Lung microvascular endothelial cell (primary cell): ENCODE measurements at places on chromosomes 16 and 17. TPM values are rescaled to one million over a fixed set of nuclear protein-coding genes. Genes with fewer than 3 reads are reported as not detected.

DNA sequence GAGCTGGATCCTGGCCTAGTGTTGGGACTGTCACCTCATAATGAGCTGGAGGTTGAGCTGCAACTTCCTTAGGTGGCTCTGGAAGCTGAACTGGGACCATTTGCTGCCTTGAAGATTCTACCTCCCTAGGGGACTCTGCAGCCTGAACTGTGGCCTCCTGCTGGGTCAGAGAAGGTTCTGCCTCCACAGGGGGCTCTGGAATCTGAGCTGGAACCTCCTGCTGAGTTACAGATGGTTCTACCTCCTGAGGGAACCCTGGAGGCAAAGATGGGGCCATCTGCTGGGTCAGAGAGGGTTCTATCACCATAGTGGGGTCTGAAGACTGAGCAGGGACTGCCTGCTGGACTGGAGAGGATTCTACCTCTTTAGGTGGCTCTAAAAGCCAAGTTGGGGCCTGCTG lies 46.6 kb upstream of the NF1 start:
- no peak for DNase-seq

DNA sequence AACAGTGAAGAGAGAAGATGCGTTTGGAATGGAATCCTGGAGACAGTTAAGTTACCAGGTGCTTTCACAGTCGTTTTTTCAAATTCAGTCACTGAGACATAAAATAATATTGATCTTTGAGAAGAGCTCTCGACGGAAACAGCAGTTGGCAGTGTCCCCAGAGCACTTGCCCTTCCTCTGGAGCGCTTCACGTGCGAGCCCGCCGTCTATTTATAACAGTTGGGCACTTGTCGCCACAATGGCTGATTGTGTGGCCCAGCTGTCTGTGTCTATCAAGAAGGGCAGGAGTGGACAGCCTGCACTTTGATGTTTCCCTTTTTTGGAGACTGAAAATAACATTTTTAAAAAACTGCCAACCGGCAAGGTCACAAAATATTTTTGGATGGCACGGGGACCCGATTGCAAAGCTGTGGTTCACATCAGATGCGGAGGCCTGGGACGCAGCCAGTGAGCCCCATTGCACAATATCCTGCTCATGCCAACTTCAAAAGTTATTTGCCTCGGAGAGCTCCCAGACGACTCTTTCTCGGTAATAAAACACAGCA lies 62.9 kb downstream of the ADCY9 start:
- peak; percentile 49 for DNase-seq

DNA sequence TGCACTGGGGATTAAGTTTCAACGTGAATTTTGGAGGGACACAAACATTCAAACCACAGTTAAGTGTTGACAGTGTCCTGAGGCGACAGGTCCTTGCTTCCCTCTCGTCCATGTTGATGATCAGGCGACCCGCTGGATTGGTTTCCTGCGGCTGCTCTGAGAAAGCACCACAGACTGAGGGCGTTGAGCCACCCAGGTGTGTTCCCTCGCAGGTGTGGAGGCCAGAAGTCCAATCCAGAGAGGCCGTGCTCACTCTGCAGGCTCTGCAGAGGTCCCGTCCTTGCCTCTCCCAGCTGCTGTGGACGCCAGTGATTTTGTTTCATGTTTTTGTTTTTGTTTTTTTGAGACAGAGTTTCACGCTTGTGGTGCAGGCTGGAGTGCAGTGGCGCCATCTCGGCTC lies 22.4 kb upstream of the CBX2 start:
- DNase-seq = no peak

DNA sequence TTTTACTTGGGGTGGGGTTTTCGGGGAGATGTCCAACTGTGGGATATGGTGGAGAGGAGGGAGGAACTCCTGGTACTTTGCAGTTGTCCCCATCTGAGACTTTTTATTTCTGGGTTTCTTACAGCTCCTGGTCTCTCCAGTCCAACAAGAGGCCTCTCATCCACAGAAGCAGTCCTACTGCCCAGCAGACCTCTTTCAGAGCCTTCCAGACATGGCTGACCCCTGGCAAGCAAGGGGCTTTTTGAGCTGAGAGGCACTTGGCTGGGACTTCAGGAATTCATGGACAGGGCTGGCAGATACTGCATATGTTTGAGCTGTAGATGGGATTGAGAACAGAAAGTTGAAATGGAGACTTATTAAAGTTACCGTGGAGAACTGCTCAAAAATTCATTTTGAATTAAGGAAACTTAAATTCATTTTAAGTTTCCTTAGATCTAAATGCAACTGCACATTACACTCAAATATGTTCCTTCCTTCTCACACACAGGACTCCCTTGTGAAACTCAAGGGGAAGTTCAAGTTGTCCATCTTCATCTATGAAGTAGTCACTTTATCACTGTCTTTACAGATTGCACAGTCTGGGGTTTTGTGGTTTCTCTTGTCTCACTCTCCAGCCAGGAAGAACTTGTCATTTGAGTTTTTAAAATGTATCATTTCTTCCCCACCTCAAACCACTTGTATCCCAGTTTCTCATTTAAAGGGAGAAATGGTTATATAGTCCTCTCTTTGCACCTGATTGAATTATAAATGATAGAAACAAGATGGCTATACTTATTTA lies 1.1 kb downstream of the LASP1NB start:
- no peak for DNase-seq

DNA sequence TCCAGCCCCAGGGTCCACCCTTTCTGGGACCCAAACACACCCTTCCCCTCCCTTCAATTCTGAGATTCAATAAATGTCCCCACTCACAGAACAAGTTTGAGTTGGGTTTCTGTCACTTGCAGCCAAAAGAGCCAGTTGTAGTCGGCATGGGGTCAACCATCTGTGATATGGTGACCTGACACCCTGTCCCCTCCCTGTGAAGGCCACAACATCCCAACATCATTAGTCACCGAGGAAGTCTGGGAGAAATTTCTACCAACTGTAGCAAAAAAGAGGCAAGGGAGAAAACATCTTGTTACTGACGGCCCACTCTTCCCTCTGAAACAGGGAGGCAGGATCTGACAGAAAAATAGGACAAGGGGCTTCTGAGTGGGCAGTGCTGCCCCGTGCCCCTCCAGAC lies 638 bp upstream of the LYZL6 start:
- no peak for DNase-seq

- DNase-seq = no peak
These were observed 8.1 kb upstream of the PSMC5 start for GRCh38 chr17:63819131-63819530.

DNA sequence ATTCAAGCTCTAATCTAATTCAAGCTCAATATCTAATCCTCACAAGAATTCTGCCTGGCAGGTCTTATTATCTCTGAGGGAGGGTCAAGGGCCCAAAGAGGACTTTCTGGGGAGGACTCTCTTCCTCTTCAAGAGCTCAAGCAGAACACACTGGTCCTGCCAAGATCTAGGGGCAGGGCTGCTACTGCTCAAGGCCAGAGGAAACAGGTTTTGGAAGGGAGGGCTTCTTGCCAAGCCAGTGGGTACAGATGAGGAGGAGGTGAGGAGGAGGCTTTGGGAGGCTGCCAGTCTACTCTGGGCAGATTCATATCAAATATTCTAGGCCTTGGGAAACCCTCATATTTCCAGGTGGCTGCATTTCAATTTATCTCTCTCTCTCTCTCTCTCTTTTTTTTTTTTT lies 51.8 kb upstream of the IL34 start:
- DNase-seq = no peak

DNA sequence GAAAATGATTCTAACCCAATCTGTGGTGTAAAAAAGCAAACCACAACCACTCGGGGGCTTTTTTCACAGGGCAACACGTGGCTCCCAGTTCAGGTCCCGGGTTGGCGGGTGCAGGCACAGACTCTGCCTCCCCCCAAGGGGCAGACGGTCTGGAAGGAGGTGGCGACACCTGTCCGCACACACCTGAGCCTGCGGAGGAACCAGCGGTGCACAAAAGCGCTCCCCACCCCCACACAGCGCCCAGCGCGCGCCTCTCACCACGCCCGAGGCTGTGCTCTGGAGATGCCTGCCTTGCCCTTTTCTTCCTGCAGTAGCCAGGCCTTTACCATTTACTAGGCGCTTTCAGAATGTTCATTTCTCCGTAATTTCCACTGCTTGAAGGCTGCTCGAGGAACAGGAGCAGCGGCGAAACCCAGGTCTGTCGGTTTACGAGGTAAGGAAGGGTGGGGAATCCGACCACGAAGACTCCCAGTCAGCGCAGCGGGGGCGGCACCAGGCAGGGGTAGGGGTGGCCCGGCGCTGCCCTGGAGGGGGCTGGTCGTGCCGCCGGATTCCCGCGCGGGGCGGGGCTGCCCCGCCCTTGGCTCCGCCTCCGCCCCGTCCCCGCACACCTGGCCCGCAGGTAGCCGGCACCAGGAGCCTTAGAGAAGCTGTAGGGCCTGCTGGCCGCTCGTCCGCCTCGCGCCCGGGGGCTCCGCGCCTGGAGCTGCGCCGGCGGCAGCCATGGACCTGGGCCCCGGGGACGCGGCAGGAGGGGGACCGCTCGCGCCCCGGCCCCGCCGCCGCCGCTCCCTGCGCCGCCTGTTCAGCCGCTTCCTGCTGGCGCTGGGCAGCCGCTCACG lies at the start of gene USP43:
USP43 (plus strand) TSS at position 608 of the 842 bp plus-strand sequence; CDS start at position 724, 116 bp downstream.
- no peak for DNase-seq

DNA sequence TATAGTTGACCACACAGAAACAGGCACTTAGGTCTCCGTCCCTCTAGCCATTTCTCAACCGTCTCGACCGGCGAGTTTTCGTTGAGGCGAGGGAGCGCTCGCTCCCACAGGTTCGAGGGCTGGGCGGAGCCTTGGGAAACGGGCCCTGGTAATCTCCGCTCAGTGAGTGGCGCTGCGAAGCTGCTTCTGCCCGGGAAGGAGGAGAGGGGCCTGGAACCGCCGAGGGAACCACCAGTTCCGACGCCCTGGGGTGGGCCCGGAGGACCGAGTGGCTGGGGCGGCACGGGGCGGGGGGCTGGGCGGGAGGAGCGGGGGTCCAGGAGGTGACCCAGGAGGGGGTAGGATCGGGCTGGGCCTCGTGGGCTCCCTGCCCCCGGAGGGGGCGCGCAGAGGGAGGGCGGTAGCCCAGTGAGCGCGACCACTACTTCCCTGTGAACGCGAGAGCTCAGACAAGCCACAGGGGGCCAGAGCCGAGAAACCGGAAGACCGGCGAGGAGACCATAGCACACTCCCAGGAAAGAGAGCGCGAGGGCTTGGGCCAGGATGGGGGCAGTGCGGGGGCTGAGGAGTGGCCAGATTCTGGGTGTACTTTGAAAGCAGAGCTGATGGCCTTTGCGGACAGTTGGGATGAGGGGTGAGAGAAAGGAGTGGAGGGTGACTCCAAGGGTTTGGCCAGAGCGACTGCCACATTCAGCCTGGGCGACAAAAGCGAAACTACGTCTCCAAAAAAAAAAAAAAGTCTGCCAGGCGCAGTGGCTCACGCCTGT lies 29.9 kb upstream of the ARL4D start:
- peak; percentile 75 for DNase-seq

DNA sequence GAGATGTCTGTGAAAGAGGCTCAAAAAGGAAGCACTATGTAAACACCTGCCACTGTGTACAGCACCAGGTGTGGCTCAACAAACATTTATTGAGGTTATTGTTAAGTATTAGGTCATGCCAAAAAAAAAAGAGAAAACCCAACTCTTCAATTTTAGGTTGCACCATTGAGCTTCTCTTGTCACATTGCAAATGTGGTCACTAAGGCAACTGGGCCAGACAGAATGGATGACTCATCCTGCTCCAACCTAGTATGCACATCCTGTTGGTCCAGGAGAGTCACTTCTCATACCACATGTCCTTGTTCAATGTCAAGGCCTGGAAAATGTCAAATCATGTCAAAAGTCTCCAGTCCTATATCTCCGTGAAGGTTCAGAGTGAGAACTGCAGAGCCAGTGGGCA lies 25.0 kb downstream of the HOXB1 start:
- DNase-seq = peak; percentile 95

- no peak for DNase-seq
These were observed 17.1 kb upstream of the RNPS1 start for GRCh38 chr16:2284797-2285576.

DNA sequence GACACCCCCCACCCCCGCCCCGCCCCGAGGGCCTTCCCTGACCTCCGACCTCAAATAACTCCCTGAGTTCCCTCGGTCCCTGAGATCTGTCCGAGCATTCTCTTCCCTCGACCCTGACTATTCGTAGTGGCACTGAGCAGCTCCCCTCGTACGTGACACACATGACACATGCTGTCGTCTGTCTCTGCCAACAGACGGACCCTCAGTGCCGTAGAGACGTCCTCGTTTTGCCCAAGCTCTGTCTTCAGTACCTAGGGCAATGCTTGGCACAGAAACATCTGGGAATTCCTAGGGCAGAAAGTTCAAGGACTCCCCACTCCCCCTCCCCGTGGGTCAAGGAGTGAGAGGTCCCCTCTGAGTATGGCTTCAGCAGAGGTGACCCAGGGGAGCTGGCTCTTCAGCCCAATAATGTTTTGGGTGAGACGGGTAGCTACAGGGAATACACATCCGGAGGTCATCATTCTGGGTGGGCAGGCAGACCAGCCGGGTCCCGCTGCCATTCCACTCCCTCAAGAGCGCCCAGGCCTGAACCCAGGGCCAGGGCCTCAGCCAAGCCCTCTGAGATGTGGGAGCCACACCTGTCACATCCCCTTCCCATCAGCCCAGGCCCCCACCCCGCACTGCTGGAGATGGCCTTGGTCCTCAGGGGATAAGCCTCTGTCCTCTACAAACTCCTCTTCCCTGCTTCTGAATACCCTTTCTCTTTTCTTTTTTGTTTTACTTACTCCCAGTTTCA lies 671 bp upstream of the FADS6 start:
- DNase-seq = no peak

- DNase-seq = peak; percentile 84
These were observed 5.0 kb downstream of the SEC14L1 start for GRCh38 chr17:77145612-77146245.

DNA sequence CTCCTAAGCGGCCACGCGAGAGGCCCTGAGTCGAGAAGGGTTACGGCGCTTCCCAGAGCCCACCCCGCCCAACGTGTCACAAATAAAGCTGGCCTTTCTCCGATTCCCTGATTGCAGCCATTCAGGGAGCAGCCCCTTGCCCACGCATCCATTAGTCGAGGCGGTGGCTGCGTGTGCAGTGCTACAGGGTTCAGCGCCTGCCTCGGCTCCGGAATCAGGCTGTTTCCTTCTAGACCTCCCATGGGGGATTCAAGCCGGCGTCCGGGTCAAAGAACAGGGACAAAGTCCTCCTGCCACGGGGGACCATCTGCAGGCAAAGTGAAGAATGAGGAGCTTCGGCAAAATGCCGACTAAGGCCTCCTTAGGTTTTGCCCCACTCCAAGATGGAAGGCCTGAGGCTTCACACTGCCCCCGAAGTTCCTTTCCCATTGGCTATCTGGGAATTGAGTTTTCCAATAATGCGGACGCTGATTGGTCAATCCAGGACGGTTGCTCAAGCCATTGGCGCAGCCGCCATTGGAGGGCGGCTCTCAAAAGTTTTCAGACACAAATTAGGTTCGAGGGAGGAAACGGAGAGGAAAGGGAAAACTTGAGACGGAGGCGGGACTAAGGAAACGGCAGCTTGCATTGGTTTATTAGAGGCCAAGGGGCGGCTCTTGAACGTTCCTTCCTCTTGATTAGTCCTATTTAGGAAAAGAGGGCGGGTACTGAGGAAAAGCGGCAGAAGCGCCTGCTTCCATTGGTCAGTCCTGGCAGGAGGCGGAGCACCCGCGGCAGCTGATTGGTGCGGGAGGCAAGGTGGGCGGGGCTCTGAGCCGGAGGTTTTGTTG lies 430 bp upstream of the KATNB1 start:
- peak; percentile 100 for DNase-seq

GRCh38 chr17:40364121-40364861 lies at the start of gene GJD3:
TSS of gene GJD3 (minus strand) at chr17:40364737. CDS start at chr17:40363815, 922 bp downstream.
- DNase-seq = peak; percentile 44

- DNase-seq = no peak
These were observed 12.8 kb downstream of the ADGRG3 start for GRCh38 chr16:57680842-57681375.

Gene DOC2A
- total RNA-seq = under 0.01 and 0.20 TPM in 2 replicates

Gene KDM6B
- 1.3 and 1.8 TPM in 2 replicates for total RNA-seq

Gene TP53TG3B
- not detected in 2 replicates for total RNA-seq

Gene CBFA2T3
- total RNA-seq = not detected in 2 replicates

Gene HOXB1
- not detected in 2 replicates for total RNA-seq
